ENCODE measurements at places on chromosomes 5 and 9.

DNA sequence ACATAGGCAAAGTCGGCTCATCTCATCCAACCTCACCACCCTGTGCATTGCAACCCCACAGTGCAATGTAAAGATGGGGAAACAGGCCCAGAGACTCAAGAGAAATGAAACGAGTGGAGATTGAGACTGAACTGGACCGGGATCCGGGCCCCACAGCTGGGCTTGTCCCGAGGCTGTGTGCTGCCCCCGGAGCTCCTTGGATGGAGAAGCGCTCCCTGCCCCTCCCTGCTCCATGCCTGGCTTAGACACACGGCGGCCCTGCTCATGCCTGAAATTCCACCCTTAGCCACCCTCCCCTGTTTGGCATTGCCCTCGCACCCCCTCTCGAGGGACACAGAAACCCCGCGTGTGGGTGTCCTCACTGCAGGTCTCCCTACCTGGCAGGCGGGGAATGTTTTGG lies 27.2 kb upstream of the FCN1 start:
- no peak for DNase-seq

DNA sequence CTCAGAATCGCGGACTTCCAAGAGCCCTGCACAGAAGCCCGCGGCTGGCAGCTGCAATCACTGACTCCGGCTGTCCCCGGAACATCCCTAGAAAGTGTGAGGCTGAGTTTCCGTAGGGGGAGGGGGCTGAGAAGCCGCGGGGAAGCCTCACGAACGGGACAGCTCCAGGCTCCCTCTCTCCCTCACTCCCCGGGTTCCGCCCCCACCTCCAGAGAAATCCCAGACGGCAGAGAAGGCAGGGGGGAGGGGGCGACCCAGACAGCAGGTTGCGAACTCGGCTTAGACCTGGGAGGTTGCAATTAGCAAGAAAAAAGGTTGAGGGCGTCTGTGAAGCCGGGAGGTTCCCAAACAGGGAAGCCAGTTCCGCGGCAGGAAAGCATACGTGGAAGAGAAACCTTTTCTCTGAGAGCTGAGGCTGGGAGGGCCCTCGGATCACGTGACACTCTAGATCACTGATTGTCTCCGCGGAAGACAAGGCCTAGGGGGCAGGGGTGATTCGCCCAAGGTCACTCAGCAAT lies 73.8 kb upstream of the CPLX2 start:
- DNase-seq: no peak

GRCh38 chr9:91920630-91921350 lies 29.2 kb downstream of the ROR2 start:
- DNase-seq: no peak

DNA sequence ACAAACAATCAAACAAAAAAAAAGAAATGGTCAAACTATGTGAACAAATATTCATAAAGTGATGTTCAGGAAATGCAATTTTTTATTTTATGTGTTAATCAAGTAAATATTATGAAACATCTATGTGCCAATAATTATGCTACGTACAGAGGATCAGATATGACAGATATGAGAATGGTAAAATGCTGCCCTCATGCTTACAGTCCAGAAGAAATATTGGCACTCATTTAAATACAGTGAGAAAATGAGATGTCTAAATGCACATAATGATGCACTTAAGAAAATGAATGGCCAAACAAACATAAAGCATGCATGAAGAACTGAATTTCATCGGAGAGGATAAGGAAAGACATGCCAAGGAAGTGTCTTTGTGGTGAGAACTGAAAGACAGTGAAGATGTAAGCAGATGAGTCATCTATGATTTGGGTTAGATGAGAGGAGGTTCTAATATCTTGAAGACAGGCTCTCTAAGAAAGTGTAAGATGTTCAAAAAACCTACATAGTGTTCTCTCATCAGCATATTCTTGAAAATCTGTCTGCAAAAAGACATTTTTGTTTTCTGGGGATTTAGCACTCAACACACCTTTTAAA lies 1231.1 kb upstream of the ACO1 start:
- no peak for DNase-seq

DNA sequence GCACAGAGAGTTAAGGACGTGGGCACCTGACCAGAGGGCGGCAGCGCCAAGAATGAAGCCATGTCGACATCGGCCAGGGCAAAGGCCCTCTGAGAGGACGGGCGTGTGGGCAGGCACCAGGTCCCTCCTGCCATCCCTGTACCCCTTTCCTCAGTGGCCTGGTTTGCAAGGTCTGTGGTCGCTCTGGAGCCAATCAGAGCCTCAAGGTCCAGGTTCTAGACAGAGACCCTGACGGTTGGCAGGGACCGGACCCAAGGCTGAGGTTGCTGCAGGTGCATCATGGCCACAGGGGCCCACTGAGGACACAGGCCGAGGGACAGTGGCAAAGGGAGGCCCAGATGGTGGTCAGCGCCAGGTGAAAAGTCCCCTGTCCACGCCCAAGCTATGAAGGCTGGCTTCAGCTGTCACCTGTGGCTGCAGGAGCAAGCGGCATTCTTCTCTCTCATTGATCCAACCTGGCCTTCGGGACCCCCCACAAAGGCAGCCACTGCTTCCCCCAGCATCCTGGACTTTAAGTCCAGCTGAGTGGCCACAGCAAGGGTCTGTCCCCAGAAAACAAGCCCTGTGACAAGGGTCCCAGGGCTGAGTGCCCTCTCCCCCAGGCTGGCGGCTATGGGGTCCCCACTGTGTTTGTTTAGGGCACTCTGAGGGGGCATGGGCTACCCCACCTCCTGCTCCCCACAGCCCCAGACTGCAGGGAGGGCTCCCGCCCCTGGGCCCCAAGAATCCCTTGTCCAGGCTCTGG lies 48.9 kb downstream of the VAV2 start:
- no peak for DNase-seq

DNA sequence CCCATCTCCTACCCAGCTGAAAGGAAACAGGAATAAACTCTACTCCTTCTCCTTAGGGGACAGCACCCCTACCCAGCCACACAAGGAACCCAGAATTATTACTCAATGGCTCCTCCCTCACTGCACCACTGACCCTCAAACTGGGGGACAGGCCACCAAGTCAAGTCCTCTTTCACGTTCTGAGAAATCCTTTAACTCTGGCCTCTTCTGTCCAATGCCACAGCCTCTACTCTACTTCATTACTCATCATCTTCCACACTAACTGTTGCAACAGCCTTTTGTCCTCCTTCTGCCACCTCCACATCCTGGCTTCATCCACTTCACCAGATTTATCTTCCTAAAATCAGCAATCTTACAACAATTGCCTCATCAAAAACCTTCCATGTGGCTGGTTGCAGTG lies 6.8 kb downstream of the TTC39B start:
- no peak for DNase-seq
